ENCODE measurements at places on chromosomes 13 and 19.

DNA sequence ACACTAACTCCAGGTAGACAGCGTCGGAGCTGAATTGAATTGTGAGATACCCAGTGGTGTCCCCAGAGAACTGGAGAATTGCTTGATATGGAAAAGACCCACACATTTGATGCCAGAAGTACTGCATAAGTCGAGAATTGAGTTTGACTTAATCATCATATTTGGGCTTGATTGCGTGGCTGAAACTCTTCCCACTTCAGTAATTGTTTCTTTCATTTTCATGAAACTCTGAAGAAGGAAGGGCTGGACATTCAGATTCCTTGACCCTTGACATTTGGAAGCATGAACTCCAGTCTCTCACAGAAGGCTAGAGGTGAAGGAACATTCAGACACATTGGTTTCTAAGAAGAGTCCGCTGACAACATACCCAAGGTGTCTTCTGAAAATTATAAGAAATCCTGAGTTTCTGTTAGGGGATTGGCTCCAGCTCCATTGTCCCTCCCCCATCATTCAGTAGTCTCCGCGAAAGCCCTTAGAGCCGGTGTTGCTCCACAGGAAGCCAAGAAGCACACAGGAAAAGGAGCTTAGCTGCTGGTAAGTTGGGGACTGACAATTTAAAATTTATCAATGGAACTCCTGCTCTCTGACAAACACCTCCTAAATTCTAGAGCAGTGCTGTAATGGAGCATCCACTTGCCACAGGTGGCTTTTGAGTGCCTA lies at the start of gene FPR2:
FPR2 (plus strand) TSS at position 484 of the 660 bp plus-strand sequence. CDS start 7,479 bp downstream, outside the sequence.
- DNase-seq: peak; percentile 22
- peaks cover 22% of the 10 kb centered on the region for H3K27me3 ChIP-seq
- H3K36me3 ChIP-seq: no peaks in the 10 kb centered on the region
- H3K4me3 ChIP-seq: no peak within 1 kb of the TSS

DNA sequence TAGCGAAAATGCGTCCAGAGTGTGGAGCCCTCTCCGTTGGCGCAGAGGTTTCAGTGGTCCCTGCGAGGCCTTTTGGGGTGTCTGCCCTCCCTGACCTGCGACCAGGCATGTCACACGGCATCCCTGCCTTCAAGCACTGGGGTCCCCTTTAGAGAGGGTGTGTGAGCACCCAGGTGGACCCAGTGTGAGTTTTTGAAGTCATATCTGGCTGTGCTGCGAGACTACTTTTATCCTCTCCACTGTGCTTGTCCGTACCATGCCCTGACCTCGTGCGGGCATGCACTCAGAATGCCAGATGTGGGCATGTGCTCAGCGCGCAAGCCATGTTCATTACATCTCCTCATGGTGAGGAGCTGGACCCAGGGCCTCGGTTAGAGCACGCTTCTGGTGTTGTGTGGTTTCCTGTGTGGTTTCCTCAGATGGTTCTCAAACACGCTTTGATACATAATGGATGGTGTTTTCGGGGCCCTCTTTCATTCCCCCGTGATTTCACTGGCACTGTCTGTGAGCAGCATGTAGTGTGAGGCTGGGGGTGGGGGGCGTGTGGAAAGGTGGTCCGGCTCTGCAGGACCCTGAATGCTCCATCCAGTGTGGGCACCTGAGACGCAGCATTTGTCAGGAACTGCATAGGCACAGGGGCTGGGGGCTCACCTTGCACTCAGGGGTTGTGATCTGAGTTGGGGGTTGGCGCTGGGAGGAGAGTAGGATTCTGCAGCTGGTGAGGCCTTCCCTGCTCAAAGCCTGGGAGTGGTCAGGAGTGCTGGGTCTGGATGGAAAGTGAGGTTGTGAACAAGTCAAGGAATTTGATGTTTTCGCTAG lies 2.3 kb downstream of the TFDP1 start:
- no peak overlapping the region for H3K4me3 ChIP-seq
- peaks cover 7% of the 10 kb centered on the region for H3K4me1 ChIP-seq
- peaks cover 38% of the 10 kb centered on the region for H3K36me3 ChIP-seq
- no peak overlapping the region for H3K27ac ChIP-seq
- DNase-seq: no peak
- H3K27me3 ChIP-seq: no peaks in the 10 kb centered on the region

DNA sequence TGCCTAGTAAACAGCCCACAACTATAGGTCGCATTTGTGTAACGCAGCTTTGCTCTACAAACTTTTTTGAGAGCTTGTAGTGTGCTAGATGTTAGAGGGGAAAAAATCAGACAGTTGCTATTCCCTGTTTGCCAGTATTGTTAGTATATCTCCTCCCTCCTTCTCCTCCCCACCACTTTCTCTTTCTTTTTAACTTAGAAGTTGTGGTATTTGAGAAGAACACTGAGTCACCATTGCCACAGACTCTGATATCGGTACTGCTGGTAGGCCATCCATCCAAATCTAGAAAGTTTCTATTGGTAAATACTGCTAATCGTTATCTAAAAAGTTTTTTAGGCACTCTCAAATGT lies 666 bp downstream of the POMP start:
- H3K27me3 ChIP-seq: no peaks in the 10 kb centered on the region
- peaks cover 32% of the 10 kb centered on the region for H3K36me3 ChIP-seq

DNA sequence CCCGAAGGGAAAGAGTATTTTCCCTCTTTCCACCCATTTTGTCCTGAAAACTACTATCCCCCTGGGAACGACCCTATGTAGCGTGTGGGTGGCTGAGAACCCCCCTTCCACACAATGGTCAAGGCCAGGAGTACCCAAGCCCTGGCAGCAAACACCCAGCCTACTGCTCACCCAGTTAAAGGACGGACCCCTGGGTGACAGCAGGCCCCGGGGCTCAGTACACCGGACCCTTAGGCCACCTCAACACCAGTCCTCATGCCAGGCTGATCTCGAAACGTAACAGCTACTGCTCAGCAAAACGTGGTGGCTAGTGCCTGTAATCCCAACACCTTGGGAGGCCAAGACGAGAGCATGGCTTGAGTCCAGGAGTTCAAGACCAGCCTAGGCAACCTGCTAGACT lies 1.4 kb downstream of the ANKRD27 start:
- no peak for DNase-seq
- no peaks in the 10 kb centered on the region for H3K36me3 ChIP-seq

GRCh38 chr13:66830940-66831716 lies 399.0 kb downstream of the PCDH9 start:
- no peaks in the 10 kb centered on the region for H3K36me3 ChIP-seq
- H3K27me3 ChIP-seq: no peaks in the 10 kb centered on the region
- no peak for DNase-seq
- no peak overlapping the region for H3K4me3 ChIP-seq
- no peak overlapping the region for H3K27ac ChIP-seq
- peaks cover 6% of the 10 kb centered on the region for H3K4me1 ChIP-seq

DNA sequence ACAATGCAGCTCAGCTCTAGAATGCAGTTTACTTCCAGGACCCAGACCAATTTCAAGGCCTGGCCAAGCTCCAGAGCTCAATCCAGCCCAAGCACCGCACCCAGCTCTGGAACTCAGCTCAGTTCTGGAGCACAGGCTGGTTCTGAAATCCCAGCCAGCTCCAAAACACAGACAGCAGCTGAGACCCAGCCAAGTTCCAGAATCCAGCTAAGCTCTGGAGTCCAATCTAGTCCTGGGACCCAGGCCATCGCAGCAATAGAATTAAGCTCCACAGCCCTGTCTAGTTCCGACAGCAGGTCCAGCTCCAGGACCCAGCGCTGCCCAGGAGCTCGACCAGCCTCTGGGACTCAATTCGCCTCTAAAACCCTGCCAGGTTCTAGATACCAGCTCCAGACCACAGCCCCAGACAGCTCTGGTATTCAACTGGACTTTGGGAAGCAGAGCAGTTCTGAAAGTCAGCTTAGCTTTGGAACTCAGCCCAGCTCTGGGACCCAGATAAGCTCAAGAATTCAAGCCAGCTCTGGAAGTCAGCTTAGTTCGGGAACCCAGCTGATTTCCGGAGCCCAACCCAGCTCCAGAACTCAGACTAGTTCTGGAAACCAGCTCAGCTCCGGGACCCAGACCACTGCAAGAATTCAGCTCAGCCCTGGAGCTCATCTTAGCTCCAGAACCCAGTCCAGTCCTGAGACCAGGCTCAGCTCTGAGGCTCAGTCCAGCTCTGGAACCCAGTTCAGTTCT lies 6.8 kb downstream of the GIPC3 start:
- no peak overlapping the region for H3K4me3 ChIP-seq
- H3K36me3 ChIP-seq: no peaks in the 10 kb centered on the region
- DNase-seq: no peak
- H3K27me3 ChIP-seq: no peaks in the 10 kb centered on the region
- no peaks in the 10 kb centered on the region for H3K4me1 ChIP-seq

DNA sequence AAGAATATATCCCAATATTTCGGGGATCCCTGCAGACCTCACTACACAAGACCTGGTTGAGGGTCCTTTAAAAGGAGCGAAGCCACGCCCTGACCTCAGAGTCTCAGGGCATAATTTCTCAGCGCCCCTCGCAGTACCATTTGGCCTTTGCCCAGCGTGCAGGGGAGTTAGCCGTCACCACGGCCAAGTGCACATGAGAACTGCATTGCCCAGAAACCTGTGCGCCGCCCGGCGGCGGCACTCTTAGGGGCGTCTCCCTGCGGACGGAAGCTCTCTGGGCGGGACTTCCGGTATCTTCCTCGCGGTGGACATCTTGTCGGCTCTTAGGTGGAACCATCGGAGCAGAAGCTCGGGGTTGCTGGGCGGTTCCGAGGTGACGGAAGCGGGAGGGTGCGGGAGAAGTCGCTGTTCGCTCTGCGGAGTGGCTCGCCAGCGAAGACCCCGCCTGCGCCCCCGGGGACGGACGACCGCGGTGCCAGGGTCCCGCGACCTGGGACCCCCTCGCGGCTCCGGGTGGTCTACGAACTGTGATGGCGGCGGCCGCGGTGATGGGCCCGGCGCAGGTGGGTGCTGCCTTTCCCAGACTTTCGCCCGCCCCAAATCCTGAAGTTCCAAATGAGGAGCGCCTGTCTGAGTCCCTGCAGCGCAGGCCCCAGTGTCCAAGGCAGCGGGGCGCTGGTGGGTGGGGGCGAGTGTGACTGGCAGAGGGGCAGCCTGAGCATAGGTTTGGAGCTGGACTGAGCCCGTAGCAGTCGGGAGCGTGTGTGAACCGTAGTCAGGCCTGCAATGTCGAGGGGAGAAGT lies at the start of gene ZNF134:
ZNF134 (plus strand) TSS at position 302 of the 803 bp plus-strand sequence. CDS start 5,227 bp downstream, outside the sequence.
- H3K27ac ChIP-seq: peak within 1 kb of the TSS; percentile 79
- DNase-seq: peak; percentile 96
- H3K4me1 ChIP-seq: no peaks in the 10 kb centered on the region
- H3K36me3 ChIP-seq: peaks cover 43% of the 10 kb centered on the region

DNA sequence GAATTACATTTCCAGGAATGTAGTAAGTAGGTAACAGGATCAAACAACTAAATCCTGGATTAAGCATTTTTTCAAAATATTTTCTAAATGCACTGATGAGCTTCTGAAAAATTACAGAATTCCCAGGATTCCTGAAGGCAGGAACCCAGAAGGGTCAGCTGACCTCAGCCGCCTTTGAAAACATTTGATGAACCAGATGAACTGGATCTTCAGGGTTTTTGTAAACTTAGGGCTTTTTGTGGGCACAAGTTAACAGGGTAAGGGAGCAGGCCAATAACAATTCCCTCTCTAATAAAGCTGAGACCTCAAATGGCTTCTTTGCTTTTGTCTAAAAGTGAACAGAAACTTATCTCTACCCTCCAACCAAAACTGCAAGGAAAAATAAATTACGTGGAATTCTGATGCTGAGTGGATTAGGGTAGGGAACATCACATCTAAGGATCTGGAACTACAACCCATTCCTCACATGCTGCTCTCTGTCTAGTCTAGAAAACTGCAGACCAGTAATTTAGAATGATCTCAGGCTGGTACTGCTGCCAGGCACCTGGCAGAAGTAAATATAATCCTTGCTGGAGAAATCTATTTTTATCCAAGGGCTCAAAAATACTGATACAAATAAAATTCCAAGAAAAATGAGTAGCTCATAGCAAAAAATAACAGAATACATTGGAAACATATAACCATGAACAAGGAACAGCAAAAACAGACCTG lies 48.2 kb upstream of the N4BP2L1 start:
- H3K36me3 ChIP-seq: no peaks in the 10 kb centered on the region
- no peaks in the 10 kb centered on the region for H3K4me1 ChIP-seq
- DNase-seq: no peak
- H3K27me3 ChIP-seq: no peaks in the 10 kb centered on the region
- H3K4me3 ChIP-seq: no peak overlapping the region

DNA sequence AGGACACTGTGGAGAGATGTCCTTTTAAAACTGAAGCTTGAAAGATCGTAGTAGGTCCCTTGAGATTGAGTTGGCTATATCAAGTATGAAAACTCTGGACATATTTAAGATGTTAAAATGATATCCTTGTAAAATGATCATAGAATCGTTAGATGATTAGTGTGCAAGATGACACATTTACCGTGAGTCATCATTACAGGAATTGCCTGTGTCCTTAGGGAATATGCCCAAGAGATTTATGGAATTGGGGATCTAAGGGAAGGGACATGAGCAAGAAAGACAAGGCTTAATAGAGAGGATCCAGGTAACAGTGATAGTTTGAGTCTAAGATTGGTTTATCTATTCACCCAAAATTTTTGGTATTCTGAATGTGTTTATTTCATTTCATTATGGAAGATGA lies 233.7 kb downstream of the GPC5 start:
- DNase-seq: no peak
- no peaks in the 10 kb centered on the region for H3K36me3 ChIP-seq
- no peak overlapping the region for H3K27ac ChIP-seq
- H3K4me1 ChIP-seq: no peaks in the 10 kb centered on the region
- H3K4me3 ChIP-seq: no peak overlapping the region

DNA sequence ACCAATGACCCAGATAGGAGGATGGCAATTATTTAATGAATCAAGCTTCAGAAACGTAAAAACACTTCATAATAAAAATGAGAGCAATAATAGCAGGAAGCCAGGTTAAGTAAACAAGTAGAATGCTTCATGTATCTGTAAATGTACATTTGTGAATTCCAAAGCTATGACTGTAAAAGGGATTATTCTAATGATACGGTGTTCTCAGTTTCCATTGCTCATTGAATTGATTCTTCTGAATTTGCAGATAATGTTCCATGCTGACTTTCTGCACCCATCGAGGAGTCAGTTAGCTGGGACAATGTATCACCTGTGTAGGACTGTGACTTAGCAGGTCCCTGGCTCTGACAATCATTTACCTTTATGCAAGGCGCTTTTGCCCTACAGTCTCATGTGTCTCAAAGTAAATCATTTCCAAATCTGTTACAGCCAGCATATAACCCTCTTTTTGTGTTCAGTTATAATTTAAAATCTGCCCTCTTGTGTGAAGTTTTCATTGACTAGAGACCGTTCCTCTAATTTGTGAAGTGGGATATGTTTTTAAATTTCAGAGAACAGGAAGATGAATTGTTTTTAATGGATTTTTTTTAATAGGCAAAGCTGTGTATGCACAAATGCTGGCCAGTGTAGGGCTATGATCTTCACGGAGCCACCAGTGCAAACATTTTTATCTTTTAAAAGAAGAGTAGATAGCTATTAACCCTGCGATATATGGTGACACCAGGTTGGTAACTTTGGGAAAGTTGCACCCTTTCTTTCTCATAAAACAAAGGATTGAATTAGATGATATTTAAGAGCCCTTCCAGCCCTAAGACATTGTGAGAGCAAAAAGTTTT lies 267.1 kb downstream of the KLF5 start:
- no peak overlapping the region for H3K27ac ChIP-seq
- H3K4me1 ChIP-seq: no peaks in the 10 kb centered on the region
- no peaks in the 10 kb centered on the region for H3K27me3 ChIP-seq
- H3K36me3 ChIP-seq: no peaks in the 10 kb centered on the region
- DNase-seq: no peak

- DNase-seq: peak; percentile 62
- H3K27ac ChIP-seq: no peak overlapping the region
Observed at GRCh38 chr19:3324405-3324856, 42.0 kb upstream of the NFIC start.
